NCI-H524 treated with DMSO at 0.1 percent for 48 hours (cell line): ENCODE measurements at places on chromosomes 1 and 21.

- no peak for DNase-seq
These were observed 23.6 kb downstream of the KCND3 start for GRCh38 chr1:111965781-111966443.

- DNase-seq: no peak
These were observed 29.3 kb upstream of the ACTRT2 start for GRCh38 chr1:2991753-2992495.

DNA sequence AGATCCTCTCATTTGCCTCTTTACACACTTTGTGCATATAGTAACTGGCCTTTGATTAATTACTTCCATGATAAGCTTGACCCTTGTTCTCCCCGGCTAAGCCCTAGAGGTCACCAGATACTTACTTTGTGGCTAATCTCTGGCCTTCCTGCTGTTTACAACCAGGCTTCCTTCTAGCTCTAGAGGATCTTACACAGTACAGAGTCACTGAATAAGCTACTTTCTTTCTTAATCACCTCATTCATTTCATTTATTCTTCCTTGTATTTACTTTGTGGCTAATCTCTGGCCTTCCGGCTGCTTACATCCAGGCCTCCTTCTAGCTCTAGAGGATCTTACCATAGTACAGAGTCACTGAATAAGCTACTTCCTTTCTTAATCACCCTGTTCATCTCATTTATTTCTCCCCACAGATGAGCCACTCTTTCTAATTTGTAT lies 144.3 kb upstream of the C1orf21 start:
- DNase-seq: no peak

DNA sequence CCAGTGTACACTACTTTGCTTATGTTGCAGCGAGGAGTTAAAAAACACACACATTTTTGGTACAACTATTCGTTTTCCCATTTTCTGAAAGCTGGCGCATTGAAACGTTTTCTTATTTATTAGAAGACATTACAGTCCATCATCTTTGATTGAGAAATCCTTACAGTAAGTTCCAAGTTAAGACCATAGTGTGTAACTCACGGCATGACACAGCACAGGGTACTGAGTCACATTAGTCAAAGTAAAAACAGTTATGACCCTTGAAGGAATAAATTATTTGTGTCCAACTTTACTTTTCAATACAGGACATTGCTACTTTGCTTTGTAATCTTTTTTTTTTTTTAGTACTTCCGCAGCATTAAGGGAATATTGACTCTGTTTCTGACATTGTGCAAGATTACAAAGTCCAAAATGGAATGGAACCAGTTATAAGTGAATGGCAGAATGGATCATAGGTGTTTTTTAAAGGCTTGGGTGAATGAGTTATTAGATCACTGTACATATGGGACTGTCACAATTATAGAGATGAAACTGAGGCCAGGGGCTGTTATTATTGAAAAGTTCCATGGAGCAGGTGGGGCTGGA lies 11.7 kb downstream of the PTGFRN start:
- no peak for DNase-seq

GRCh38 chr21:23542097-23542496 lies 2065.2 kb downstream of the MRPL39 start:
- DNase-seq: no peak

- DNase-seq: no peak
These were observed 18.2 kb upstream of the SSBP3 start for GRCh38 chr1:54424398-54424797.

DNA sequence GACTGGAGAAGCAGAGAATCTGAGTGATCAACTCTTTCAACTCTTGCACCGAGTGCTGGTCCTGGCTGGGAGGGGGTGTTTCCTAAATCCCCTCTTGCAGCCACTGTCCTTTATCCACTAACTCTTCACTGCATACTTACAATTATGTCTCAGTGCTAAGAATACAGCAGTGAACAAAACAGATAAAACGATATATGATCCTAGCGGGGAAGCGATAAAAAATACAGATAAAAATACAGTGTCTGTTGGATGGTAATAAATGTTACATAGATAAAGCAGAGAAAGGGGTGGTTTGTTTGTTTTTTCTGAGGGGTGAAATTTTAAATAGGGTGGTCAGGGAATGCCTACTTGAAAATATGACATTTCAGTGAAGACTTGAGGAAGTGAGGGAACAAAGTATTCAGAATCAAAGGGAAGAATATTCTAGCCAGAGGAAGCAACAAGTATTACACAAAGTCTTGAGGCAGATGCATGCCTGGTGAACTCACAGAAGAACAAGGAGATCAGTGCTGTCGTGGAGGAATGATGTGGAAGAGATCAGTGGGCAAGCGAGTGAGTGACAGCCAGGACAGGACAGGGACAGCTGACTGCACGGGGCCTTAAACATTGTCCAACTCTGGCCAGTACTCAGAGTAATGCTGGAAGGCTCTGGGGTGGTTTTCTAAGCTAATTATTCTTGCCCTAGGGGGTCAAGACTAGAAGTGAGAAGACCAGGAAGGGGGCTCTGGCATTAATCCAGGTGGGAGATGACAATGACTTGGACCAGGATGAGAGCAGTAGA lies 110.0 kb downstream of the APP start:
- DNase-seq: no peak

- no peak for DNase-seq
These were observed 10.1 kb downstream of the TMCC2 start for GRCh38 chr1:205237526-205238484.

DNA sequence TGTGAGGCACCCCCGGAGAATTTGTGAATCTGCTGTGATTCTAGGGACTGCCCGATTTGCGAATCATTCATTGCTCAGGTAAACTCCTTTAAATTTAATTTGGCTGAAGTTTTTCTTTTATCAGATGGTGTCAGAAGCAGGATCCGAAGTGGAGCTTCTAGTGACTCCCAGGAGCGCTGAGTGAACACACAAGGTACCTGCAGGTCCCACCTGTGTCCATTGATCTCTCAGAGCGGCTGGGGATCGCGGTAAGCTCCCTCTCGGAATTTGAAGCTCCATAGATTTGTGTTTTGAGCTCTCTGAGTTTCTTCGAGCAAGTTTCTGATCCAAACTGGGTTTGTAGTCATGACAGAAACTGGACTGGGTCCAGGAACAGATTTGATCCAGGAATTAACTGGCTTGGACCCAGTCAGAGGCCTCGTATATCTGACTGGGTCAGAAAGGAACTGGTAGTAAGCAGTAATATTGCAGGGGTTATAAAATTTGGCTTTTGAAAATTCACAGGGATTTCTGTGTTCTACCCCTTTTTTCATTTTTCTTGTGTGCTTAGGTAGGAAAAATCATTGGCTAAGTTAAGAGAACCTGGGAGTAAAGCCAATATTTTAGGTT lies 56.2 kb upstream of the EDEM3 start:
- no peak for DNase-seq

- no peak for DNase-seq
These were observed 1.0 kb downstream of the ANKRD65 start for GRCh38 chr1:1419813-1420653.

- DNase-seq: no peak
These were observed 20.0 kb downstream of the OLFML3 start for GRCh38 chr1:113999233-113999632.

GRCh38 chr1:35866991-35867390 lies 16.0 kb upstream of the AGO1 start:
- DNase-seq: no peak

- no peak for DNase-seq
These were observed at the start of gene L1TD1 for GRCh38 chr1:62194651-62195544. Gene L1TD1 (plus strand): TSS chr1:62194849. CDS start chr1:62206629, 11,780 bp downstream.

DNA sequence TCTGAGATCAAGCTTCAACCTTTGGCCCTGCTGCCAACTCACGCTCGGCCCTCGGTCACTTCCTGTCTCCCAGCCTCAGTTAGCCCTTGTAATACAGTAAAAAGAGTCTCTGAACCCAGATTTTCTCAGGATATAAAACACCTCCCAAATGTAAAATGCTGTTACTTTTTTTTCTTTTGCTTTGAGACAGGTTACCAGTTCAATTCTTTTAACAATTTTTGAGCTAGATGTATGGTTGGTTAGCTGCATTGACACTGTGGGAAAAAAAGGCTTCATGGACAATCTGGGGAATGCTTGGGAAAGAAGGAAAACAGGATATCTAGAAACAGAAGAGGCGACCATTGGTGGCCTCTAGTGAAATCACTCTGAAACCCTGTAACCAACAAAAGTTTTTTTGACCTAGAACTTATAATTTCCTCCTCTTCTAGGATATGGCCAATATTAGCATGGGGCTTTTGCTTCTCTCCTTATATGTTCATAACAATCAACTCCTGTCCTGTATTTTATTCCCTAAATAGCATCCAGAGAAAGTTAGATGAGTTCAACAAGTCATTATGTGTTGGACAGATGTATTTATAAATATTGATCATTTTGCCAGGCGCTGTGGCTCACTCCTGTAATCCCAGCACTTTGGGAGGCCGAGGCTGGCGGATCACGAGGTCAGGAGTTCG lies 1.3 kb downstream of the CMPK1 start:
- no peak for DNase-seq

DNA sequence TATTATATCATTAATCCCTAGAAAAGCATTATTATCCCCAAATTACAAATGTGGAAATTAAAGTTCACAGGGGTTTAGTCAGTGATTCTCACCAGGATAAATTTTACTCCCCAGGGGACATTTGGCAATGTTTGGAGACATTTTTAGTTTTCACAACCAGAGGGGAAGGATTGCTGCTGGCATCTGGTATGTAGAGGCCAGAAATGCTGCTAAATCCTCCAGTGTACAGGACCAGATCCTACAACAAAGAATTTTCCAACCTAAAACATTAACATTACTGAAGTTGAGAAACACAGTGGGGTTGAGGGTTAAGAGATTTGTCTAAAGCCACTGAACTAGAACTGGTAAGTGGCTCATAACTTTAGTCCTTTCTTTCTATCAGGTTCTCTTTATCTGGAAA lies 162.0 kb upstream of the SYT6 start:
- DNase-seq: no peak

DNA sequence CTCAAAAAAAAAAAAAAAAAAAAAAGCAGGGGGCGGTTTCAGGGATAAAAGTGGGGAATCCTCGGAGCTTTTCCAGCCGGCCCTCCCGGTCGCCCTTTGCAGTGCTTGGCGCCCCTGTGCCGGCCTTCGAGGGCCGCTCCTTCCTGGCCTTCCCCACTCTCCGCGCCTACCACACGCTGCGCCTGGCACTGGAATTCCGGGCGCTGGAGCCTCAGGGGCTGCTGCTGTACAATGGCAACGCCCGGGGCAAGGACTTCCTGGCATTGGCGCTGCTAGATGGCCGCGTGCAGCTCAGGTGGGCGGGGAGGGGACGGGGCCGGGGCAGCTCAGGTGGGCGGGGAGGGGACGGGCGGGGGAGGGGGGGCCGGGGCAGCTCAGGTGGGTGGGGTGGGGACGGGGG lies 25.3 kb downstream of the RNF223 start:
- DNase-seq: no peak

DNA sequence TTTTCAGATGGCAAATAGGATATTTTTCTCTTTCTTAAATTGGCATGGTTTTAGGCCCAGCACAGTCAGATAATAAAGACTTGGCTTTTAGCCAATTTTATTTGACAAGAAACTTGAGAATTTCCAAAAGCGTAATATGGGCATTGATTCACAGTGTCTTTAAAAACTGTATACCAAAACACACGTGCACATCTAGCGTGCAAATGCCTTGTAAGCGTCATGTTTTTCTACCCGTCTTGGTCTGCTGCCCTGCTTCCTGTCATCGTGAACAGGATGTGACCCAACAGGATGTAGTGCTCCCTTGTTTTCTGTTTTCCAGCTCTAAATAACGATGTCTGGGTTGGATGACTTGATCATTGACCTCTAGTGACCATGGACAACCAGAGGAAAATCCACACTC lies 24.7 kb upstream of the SLC44A3 start:
- no peak for DNase-seq

DNA sequence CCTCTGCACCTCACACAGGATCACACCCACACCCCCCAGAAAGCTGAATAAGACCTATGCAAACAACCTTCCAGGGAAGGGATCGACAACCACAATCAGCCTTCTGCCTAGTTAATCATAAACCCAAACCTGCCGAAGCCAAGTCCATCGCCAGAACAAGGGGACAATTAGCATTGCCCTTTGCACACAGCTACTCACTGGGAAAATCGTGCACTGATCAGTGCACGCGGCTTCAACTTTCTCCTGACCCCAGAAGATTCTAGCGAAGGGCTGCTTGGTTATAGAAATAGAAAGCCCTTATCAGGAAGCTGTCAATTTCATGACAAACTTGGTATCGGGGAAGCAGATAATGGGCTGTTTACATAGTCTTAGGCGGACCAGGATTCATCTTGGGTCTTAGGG lies 29.5 kb downstream of the RUNX1 start:
- no peak for DNase-seq

GRCh38 chr1:227782226-227782625 lies 33.2 kb upstream of the PRSS38 start:
- DNase-seq: no peak

GRCh38 chr1:44345187-44345775 lies 9.8 kb downstream of the ERI3 start:
- DNase-seq: no peak

DNA sequence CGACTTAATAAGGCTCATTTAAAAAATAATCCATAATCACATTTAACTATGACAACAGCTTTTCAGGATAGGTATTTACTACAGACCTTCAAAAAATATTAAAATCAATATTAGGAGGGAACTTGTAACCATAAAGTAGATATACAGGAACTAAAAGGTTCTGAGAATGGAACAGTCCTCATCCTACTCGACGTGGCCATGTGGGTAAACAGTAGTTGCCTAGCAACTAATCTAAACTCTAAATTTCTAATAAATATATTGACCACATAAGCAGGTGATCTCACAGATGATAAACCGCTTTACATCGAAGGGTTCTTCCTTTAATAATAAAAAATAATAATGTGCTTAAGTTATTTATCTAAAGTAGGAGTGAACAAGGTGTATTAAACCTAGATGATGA lies 7.9 kb downstream of the AKT3 start:
- DNase-seq: no peak

- DNase-seq: no peak
These were observed 3.3 kb downstream of the TMEM51 start for GRCh38 chr1:15156807-15157380.
